ENCODE measurements at places on chromosomes 11 and 22.

GRCh38 chr22:42344361-42344905 lies 74.0 kb upstream of the TCF20 start:
- DNase-seq: no peak

DNA sequence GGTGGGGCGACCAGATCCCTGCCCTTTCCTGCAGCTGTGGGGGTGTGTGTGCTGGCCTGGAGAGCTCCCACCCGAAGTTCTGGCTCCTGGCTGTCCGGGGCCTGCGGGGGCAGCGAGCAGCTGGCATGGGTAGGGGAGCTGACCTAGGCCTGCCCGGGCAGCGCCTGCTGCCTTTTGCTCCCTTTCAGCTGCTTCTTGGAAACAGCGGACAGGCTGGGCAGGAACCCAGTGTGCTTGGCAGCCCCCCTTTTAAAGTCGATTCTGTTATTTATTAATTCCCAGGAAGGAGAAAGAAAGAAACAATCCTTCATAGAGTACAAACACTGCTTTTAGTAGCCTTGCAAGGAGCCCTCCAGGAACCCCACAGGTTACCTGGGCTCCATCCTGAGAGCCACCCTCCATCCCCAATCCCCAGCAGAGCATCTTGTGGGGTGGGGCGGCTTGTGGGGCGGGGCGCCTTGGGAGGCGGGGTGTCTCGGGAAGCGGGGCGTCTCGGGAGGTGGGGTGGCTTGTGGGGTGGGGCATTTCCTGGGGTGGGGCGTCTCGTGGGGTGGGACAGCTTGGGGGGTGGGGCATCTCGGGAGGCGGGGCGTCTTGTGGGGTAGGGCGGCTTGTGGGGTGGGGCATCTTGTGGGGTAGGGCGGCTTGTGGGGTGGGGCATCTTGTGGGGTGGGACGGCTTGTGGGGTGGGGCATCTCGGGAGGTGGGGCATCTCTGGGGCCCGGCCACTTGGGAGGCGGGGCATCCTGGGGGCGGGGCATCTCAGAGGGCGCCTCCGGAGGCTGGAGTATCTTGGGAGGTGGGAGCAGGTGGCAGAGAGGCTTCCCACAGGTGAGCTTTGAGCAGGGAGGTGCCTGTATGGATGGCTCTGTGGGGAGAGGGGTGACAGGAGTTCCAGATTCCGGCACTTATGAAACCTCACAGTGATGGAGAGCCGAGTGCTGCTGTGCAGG lies 7.0 kb downstream of the CD81 start:
- DNase-seq: no peak

- DNase-seq: no peak
These were observed at the start of gene ELF5 for GRCh38 chr11:34513682-34514449. Gene ELF5, minus strand, starts transcription at chr11:34513794. Its CDS starts 8,045 bp downstream, at chr11:34505749.

- no peak for DNase-seq
These were observed 29.2 kb downstream of the DDIAS start for GRCh38 chr11:82930734-82931133.

DNA sequence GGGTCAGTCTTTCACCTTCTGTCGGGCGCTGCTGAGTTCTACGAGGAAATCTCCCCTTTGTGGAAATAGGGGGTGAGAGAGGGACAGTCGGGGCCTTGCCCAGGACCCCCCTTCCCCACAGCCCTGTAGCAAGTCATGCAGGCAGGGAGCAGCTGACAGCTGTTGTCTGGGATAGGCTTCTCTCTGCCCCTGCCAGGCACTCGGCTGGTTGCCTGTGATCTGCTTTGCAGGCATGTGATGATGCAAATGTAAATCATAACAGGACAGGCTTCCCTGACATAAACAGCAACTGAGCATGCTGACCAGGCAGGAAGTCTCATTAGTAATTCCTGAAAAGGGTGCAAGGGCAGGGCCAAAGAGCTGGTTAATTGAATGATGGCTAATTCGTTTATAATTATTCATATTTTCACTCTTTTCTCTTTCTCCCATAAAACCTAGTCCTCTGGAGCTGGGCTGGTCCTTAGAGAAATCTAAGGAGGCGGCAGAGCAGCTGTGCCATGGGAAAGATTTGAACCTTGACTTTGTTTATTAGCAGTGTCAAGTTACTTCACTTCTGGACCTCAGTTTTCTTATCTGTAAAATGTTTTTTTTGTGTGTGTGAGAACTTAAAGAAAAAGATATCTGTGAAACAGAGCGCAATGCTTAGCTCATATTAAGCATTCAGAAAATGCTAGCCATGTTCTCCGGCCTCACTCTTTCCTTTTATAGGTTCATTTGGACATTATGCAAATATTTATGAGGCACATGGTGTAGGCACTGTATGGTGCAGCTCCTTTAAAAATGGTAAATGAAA lies 129.7 kb downstream of the LDLRAD3 start:
- no peak for DNase-seq

DNA sequence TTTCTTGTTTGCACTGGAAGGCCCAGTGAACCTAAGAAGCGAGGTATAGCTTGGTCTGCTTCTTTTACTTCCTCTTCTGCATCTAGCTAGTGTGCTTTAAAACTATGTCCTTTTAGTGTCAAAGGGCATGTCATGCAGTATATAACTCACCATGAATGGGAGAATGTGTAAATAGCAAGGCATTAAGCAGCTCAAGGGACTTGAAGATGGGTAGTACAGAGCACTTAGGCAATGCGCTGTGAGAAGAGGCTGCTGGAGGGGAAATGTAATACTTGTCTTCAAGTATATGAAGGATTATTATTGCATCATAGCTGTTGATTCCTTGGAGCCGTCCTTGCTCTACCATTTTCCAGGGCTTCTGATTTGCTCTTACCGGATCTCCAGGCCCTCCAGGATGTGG lies 7.6 kb downstream of the MAML2 start:
- DNase-seq: no peak

All from sciatic nerve (tissue), 2 donors.